H9 (cell line): ENCODE measurements at places on chromosomes 7 and 10.

DNA sequence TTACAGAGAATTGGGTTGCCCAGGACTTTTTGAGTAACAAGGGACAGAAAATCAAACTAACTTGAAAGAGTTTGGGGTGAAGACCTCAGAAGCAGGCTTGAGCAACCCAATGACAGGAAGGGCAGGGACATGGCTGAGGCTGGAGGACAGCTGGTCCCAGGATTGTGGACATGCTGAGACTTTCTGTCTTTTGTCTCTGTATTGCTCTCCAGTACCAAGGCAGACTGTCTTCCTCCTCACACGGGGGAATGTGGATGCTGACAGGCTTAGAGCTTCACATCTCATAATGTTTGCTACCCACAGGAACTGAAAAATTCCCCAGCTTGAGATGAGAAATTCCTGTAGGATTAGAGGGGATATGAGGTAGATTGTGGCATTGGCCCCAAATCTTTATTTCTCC, 229.6 kb downstream of the PHF14 start:
- DNase-seq = no peak

DNA sequence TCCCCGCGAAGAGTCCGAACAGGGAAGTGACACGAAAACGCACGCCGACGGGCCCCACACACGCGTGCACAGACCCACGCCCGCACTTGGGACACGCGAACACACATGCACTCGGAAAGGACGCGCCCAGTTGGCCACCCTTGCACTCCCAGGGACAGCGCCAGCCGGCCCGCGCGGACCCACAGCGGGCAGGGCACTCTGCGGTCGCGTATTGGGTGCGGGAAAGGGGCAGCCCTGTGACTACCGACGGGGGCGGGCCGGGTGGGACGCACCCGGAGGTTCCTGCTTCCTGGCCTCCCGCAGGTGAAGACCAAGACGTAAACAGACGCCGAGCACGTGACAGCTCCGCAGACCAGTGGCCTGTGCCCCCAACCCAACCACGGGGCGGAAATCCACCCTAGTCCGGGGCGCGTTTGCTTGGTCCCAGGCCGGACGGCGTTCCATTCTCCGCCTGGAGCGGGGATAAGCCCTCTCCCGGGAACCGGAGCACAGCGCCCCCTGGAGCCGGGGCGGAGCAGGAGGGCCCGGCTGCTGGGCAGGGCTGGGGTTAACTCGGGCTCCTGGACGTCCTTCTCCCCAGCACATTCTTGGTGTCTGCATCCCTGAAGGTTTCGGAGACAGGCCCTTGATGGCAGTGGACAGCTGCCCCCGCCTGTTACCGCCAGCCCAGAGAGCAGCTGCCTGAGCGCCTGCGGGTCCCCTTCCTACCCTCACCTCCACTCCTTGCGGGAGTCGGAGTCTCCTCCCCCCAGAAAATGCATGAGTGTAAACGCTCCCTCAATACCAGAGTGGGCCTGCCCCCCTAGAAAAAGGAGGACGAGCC, 2.0 kb upstream of the LZTS2 start:
- DNase-seq = peak; percentile 94

- no peak for DNase-seq
Observed at GRCh38 chr7:30238721-30239441, 45.5 kb upstream of the ZNRF2 start.

DNA sequence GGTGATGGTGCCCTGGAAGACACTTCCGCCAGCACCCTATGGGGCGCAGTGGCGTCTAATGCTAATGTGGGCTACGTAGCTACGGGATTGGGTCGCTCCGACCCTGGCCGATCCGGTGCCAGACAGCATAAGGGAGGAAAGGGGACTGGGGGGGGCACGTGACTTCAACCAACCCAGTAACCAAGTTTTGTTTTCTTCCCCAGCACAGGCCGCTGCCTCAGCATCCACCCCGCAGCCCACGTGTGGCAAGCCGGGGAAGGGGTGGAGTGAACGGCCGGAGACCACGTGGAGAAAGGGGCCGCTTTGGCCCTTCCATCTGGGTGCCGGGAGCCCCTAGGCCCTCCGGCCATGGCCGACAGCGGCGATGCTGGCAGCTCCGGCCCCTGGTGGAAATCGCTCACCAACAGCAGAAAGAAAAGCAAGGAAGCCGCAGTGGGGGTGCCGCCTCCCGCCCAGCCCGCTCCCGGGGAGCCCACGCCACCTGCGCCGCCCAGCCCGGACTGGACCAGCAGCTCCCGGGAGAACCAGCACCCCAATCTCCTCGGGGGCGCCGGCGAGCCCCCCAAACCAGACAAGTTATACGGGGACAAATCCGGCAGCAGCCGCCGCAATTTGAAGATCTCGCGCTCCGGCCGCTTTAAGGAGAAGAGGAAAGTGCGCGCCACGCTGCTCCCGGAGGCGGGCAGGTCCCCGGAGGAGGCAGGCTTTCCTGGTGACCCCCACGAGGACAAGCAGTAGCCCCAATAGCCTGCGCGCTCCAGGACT, 2.5 kb downstream of the PRR15 start:
- DNase-seq = peak; percentile 44

DNA sequence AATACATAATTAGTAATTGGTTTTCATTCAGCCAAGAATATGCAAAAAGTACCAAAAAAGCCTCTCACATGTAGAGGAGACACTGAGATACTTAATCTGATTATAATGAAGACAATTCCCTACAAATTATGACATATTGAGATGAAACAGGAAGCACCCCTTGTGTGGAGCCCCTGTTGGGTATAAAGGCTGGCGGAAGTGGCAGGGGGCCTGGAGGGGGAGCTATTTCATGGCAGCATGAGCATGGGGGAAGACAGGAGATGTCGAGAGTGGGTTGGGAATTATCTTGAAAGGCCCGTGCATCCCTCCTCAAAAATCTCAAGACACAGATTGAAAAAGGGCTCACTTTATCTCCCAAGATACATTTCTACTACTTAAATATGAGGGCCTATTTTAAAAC, 96.9 kb downstream of the PIP4K2A start:
- no peak for DNase-seq

GRCh38 chr7:100683659-100684533, 10.2 kb downstream of the GIGYF1 start:
- DNase-seq = no peak

DNA sequence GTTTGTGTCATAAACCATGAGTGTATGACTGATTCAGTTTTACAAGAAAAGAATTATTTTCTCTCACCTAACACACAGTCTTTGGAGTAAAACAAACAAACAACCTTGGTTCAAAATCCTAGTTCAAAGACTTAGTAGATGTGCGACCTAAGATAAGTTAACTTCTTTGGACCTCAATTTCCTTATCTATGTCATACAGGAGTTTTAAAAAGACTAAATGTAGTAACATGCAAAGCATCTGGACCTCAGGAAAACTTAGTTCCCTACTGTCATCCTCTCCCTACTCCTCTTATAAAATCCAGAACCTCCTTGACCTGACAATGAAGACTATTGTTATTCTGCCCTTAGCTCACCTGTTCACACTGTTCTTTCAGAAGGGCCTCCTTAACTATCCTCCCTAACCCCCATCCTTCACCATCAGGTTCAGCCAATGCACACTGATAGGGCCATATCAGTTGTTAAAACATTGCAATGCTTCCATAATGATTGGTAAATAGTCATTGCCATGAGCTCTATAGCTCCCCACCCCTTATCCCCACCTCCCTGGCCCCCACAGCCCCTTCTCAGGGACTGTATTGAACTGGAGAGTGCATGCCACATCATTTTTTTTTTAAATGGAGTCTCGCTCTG, 28.8 kb upstream of the CCNJ start:
- no peak for DNase-seq

DNA sequence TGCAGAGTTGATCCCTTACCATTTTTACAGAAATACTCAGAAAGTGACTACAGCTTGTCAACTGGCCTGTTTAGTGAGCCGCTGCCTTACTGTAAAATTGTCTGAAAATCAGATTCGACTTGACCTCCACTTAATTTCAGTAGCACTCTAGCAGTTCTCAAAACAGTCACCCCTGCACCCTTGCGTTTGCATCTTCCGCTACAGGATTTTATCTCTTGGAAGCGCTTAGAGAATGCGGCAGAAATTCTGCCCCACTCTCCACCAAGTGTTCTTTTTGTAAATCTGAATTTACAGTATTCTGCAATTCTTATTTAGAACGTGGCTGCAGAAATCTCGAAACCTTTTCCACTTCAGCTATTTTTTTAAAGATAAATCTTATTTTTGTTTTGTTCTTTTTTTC, 1.9 kb upstream of the TWIST1 start:
- DNase-seq = no peak

DNA sequence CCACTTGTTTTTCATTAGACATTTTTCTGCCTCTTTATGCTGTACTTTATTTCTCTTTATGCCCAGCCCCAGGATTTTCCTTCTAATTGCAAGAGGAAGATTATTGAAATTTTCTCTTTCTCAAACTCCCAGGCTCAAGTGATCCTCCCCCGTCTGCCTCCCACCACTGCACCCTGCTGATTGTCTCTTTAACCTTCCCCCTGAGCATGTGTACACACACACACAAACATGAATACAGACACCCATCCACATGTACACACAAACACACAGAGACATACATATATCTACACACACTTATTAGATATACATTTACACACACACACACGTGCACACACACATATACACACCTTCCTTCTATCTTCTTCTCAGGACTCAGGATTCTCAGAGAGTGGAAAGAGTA, 37.3 kb upstream of the MAP3K8 start:
- DNase-seq = no peak
